ENCODE measurements at places on chromosomes 4 and X. TPM values are rescaled to one million over a fixed set of nuclear protein-coding genes. Genes with fewer than 3 reads are reported as not detected.

DNA sequence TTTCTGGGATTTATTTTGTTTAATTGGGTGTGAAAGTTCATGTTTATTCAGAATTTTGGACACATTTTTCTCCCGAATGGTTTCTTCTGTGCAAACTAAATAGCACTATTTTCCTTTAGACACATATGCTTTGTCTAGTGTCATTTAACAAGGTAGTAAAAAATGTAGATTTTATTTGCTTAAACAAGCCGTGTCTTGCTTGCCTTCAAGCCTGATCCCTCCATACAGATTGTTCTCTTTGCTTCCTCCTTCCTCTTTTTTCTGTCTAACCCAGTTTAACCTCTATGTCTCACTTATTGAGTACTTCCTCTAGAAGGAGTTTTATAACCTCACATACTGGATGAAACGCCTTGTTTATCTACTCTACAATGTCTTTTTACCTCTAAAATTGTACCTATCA, 211.8 kb downstream of the NPFFR2 start:
- no peaks in the 10 kb centered on the region for H3K27me3 ChIP-seq
- H3K4me1 ChIP-seq: no peaks in the 10 kb centered on the region
- H3K27ac ChIP-seq: no peak overlapping the region
- H3K36me3 ChIP-seq: no peaks in the 10 kb centered on the region

DNA sequence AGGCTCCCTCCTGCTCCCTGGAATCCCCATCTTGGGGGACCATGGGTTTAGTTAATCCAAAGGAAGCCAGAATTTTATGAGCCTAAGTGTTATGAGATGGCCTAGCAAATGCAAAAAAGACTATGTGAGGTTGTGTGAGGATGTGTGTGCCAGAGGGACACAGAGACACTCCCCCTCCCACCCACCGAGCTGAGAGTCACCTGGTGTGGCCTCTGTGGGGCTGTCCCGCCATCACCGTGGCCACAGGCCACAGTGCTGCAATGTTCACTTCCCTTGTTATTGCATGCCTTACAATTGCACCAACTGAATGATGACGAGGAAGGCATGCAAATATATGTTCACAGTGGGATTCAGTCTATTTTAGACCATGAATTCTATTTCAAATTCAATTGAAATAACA, 601 bp upstream of the FGFBP2 start:
- peak; percentile 68 for DNase-seq
- no peak overlapping the region for H3K27ac ChIP-seq
- no peak overlapping the region for H3K4me3 ChIP-seq
- H3K27me3 ChIP-seq: peaks cover 4% of the 10 kb centered on the region

GRCh38 chr4:118351851-118352827, 664 bp downstream of the PRSS12 start:
- peak; percentile 19 for DNase-seq
- peaks cover 56% of the 10 kb centered on the region for H3K27me3 ChIP-seq
- no peak overlapping the region for H3K27ac ChIP-seq
- H3K36me3 ChIP-seq: no peaks in the 10 kb centered on the region
- H3K4me1 ChIP-seq: peaks cover 11% of the 10 kb centered on the region

DNA sequence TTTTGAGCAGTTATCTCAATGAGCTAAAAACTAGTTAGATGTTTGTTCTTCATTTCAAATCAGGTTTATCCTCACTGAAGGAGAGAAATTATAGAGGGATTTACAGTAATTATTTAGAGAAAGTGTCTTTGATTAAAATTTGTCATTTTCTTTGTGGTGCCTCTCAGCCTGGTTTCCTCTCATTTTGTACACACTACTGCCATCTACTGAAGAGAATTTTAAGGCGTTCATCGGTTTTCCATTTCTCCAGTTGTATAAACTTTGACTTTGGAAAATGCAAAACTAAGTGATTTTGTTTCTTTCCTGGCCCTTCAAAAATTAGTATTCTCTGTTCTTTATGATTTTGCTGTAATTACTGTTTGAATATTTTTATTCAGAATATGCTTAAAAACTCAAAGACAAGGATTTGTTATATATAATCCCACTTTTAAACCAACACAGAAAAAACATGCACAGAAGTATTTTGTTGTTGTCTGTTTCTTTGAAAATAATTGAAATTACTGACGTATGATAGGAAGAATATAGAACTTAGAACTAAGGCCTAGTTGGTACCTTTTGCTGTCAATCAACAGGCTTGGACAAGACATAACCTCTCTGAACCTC, 34.4 kb upstream of the ANXA3 start:
- DNase-seq: no peak
- H3K36me3 ChIP-seq: no peaks in the 10 kb centered on the region
- no peak overlapping the region for H3K27ac ChIP-seq
- no peaks in the 10 kb centered on the region for H3K4me1 ChIP-seq
- H3K27me3 ChIP-seq: peaks cover 6% of the 10 kb centered on the region
- H3K4me3 ChIP-seq: no peak overlapping the region

Gene MXRA5
- not detected for total RNA-seq

Gene UGT2B10
- total RNA-seq: not detected

DNA sequence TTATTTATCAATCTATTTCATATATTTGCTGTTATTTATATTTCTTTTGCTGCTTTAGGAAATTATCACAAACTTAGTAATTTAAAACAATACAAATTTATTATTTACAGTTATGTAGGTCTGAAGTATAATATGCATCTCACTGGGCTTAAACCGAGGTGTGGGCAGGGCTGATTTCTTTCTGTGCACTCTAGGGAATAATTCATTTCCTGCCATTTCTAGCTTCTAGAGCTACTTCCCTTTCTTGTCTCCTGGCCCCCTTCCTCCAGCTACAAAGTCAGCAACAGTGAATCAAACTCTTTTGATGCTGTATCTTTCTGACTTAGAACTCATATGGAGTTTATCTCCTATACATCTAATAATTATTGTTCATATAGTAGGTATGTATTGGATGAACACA, 303.5 kb upstream of the ARSJ start:
- no peaks in the 10 kb centered on the region for H3K27me3 ChIP-seq
- H3K4me1 ChIP-seq: no peaks in the 10 kb centered on the region
- DNase-seq: no peak

Gene NR3C2
- total RNA-seq: 4.3 TPM

- H3K36me3 ChIP-seq: no peaks in the 10 kb centered on the region
- no peak overlapping the region for H3K4me3 ChIP-seq
- DNase-seq: no peak
- no peak overlapping the region for H3K27ac ChIP-seq
- H3K27me3 ChIP-seq: no peaks in the 10 kb centered on the region
Observed at GRCh38 chr4:187475901-187476300, 519.7 kb upstream of the ZFP42 start.

DNA sequence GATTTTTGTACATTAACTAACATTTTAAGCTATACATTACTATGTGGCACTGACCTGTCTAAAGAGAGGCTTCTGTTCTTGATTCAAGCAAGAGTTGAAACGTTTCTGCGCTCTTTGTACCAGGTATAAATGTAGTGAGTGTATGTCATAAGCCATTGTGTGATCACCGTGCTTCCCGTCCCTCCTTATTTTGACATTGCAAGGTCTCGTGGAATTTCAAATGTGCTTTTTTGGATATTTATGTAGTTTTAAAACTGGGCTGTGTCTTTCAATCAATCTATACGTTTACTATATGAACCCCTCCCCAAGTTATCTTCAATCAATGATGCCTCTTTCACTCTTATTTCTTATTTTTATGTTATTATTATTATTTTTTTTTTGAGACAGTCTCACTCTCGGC, at the start of gene KLHL15:
Gene KLHL15, minus strand, starts transcription at position 101 of the 400 bp plus-strand sequence. CDS start 20,493 bp downstream, outside the sequence.
- H3K4me3 ChIP-seq: peak within 1 kb of the TSS; percentile 84
- peaks cover 3% of the 10 kb centered on the region for H3K36me3 ChIP-seq
- H3K4me1 ChIP-seq: peaks cover 7% of the 10 kb centered on the region
- no peaks in the 10 kb centered on the region for H3K27me3 ChIP-seq
- DNase-seq: no peak

DNA sequence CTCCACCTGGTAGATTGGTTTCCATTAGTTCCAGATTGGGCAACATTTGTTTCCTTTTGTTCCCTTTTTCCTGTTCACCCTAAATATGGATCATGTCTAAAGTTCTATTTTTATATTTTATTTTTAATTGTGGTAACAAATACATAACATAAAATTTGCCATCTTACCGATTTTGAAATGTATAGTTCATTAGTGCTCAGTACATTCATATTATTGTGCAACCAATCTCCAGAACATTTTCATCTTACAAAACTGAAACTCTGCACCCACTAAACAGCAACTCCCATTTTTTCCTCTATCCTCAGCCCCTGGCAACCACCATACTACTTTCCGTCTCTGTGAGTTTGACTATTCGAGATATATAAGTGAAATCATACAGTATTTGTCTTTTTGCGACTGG, 14.2 kb upstream of the RPS6KA3 start:
- H3K4me3 ChIP-seq: no peak overlapping the region
- peak overlapping the region; percentile 16 for H3K27ac ChIP-seq
- H3K27me3 ChIP-seq: no peaks in the 10 kb centered on the region
- no peaks in the 10 kb centered on the region for H3K36me3 ChIP-seq

- H3K27me3 ChIP-seq: peaks cover 18% of the 10 kb centered on the region
- H3K27ac ChIP-seq: no peak overlapping the region
- H3K4me3 ChIP-seq: no peak overlapping the region
- H3K4me1 ChIP-seq: no peaks in the 10 kb centered on the region
Observed at GRCh38 chr4:176300565-176300964, 19.2 kb upstream of the SPCS3 start.

- H3K4me3 ChIP-seq: no peak overlapping the region
- H3K4me1 ChIP-seq: peaks cover 55% of the 10 kb centered on the region
- H3K36me3 ChIP-seq: peaks cover 47% of the 10 kb centered on the region
- peak overlapping the region; percentile 60 for H3K27ac ChIP-seq
- H3K27me3 ChIP-seq: no peaks in the 10 kb centered on the region
- peak; percentile 12 for DNase-seq
Observed at GRCh38 chrX:16852617-16853179, 17.5 kb downstream of the RBBP7 start.

Gene LPAR4
- total RNA-seq: not detected

Gene PNMA6A
- total RNA-seq: 0.56 TPM
